Activated CD4-positive, alpha-beta memory T cell treated with anti-CD3 and anti-CD28 coated beads for 36 hours (primary cell): ENCODE measurements at places on chromosomes 11 and 22. TPM values are rescaled to one million over a fixed set of nuclear protein-coding genes. Genes with fewer than 3 reads are reported as not detected.

- peak; percentile 45 for DNase-seq
These were observed 332.4 kb downstream of the TBC1D22A start for GRCh38 chr22:47094861-47095330.

DNA sequence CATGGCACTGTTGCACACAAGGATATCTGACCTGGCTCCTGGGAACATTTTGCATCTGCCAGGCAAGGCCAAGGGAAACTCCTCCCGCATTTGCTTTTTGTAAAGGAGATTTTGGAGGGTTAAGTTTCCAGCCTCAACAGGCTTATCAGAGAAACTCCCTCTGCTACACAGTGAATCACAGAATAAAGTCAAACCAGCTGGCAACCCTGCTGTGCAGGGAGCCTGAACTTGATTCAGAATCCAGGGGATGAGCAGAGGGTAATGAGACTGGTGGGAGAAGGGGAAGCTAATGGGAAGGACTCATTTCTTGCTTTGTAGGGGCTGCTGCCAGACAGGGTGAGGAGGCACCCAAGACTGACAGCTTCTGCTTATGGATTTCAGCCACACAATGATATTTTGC is 185.3 kb upstream of the ISX start:
- DNase-seq: no peak

- no peak for DNase-seq
These were observed 23.7 kb downstream of the SHANK3 start for GRCh38 chr22:50696251-50696798.

- DNase-seq: no peak
These were observed 149.1 kb downstream of the OPCML start for GRCh38 chr11:133383201-133383600.

- DNase-seq: no peak
These were observed 3.2 kb downstream of the CHRM1 start for GRCh38 chr11:62917906-62918502.

DNA sequence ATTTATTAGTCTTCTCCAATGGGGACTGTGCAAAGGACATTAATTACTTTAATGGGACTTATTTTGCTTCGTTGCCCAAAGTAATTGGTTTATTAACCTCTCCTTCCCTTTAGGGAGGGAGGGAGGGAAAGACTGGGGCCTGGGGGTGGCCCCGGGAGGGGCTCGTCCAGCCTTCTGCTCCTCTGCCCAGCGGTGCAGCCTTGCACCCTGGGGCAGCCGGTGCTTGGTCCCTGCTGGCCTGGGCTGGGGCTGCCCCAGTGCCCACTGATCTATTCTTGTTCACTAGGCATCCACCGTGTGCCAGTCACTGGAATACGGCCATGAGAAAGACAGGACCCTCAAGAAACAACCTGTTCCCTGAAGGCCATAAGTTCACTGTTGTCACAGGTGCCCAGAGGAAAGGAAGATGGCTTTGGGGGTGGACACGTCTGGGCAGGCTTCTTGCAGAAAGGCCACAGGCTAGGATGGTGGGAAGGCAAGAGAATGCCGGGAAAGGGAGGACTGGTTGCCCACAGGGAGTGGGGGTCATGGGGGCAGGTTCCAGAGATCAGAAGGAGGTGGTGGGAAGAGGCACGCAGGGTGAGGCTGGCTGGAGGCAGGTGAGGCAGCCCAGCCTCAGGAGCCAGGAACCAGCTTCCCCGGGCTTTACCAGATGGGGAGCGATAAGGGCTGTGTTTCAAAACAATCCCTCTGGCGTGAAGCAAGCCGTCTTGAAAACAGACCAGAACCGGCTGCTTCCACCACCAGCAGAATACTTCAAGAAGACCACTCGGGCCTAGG is 47.6 kb upstream of the KCNQ1OT1 start:
- DNase-seq: no peak

DNA sequence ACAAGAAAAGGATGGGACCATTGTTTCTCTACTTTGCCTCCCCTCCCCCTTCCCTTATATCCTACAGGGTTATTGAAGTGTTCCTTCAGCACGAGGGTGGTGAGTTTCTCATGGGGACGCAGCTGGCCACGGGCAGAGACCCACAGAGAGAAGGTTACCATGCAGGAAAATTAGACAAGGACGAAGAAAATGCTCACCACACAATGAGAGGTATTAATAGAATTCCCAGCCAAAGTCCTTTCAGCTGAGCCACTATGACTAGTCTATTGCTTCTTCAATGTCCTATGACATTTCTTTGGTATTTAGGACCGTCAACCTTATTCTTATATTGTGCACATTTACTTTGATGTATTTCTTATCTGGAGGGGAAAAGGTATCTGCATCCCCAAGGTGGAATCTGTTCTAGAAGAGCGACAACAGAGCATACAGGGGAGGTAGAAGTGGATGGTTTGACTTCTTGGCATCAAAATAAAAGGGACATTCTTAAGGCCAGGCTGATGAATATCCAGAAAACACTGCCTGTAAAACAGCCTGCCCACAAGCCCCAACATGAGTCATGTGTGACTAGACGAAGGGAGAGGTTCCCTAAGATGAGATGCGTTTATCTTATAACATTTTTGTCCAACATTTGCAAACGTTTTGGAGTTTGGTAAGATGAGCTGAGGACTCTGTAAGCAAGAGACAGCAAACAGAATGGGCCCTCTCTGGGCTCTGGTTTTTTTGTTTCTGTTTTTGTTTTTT is 209.8 kb upstream of the NARS2 start:
- no peak for DNase-seq

GRCh38 chr11:111906680-111907079 is 4.9 kb downstream of the CRYAB start:
- DNase-seq: no peak

DNA sequence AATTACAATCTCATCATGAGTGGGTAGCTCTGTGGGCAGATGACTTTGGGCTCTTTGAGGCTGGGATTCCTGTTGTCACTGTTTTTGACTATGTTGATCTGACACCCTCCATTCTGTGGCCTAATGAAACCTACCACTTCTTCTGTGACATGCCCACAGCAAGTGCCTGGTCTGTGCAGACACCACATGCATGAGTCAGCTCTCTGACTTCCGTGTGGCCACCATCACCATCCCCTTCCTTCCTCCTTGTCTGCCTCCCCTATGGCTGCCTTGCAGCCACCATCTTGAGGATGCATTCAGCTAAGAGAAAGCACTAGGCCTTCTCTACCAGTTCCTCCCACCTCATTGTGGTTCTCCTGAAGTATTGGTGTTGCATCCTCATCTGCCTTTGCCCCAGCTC is 15.3 kb upstream of the OR10V1 start:
- peak; percentile 18 for DNase-seq

GRCh38 chr11:128713595-128713994 is 19.7 kb downstream of the FLI1 start:
- DNase-seq: no peak

DNA sequence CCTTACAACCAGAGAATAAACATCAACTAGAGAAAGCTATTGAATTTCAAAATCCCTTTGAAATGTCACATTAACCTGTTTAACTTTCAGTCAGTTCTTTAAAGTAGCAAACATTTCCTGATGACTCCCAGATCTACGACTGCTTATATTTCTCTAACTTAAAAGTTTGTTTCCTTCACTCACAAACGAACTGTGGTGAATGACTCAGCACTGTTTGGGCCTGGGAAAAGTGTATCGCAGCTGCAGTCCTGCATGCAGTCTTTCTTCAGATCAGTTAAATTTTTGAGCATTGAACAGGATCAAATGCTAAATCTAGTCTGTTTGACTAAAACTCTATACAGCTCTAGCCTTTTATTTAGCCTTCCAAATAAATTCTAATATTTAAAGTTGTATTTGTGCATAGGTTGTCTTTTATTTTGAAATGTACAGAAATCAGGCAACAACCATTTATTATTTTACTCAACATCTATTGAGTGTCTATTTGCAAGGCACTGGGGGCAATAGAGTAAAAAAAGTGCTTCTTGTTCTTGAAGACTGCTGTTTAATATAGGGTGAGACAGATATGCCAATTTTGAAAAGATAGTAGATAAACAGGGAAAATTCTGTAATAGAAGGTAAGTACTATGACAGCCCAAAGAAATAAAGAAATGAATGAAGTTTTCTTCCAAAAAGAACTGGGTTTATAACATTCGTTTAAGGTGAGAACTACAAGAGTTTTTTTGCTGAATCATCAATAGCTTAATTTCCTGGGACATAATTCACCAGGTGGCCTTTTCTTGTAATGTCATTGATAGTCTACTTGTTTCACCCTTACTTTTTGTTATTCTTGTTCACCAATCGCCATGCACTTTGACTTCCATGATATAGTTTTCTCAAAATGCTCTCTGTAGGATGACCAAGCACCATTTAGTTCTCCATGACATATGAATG is 235.4 kb downstream of the METTL15 start:
- no peak for DNase-seq

GRCh38 chr11:68398995-68399851 is 61.3 kb upstream of the PPP6R3 start:
- no peak for DNase-seq

GRCh38 chr11:14234446-14234845 is 124.5 kb downstream of the RRAS2 start:
- DNase-seq: no peak

- DNase-seq: no peak
These were observed 18.1 kb upstream of the GNB1L start for GRCh38 chr22:19872779-19873137.

- DNase-seq: no peak
These were observed 21.9 kb upstream of the PARVG start for GRCh38 chr22:44158816-44159215.

DNA sequence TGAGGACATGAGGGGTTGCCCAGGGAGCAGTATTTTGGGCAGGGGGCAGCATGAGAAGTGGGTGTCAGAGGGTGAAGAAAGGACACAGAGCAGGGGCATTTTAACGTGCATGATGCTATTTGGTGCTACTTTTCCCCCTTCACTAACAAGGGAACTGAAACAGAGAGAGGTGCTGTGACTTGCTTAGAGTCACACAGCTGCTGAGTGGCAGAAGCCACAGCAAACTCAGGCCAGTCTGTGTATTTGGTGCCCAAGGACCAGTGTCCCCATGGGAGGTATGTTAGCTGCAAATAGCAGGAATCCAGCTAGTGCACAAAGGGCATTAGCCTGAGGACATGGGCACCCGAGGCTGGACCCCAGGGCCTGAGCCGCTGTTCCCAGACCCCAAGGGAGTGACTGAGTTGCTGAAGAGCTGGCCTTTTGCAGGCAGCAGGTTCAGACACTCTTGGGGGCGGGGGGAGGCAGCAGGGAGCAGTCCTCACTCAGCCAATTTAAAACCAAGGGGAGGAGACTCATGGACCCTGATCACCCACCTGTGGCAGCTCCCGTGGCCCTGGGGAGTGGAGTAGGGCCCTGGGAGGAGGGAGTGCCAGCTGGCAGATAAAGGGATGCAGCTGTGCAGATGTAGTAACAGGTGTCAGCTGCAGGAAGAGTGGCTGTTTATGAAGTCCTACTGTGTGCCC is 14.6 kb downstream of the PARVG start:
- no peak for DNase-seq

Gene LIF
- 176 TPM for total RNA-seq

Gene FXYD6
- 0.61 TPM for total RNA-seq
